GM23248 (cell line): ENCODE measurements at places on chromosomes 5 and 9. TPM values are rescaled to one million over a fixed set of nuclear protein-coding genes. Genes with fewer than 3 reads are reported as not detected.

DNA sequence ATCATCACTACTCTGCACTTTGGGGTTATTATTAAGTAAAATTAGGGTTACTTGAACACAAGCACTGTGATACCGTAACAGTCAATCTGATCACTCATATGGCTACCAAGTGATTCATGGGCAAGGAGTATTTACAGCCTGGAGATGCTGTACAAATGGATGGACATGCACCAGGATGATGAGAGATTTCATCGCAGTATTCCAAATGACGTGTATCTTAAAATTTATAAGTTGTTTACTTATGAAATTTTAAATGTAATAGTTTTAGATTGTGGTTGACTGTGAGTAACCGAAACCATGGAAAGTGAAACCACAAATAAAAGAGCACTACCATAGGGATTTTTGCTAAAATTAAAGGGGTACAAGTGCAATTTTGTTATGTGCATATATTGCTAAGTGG is 462.2 kb upstream of the PTGER4 start:
- DNase-seq = no peak
- H3K27me3 ChIP-seq = no peaks in the 10 kb centered on the region

DNA sequence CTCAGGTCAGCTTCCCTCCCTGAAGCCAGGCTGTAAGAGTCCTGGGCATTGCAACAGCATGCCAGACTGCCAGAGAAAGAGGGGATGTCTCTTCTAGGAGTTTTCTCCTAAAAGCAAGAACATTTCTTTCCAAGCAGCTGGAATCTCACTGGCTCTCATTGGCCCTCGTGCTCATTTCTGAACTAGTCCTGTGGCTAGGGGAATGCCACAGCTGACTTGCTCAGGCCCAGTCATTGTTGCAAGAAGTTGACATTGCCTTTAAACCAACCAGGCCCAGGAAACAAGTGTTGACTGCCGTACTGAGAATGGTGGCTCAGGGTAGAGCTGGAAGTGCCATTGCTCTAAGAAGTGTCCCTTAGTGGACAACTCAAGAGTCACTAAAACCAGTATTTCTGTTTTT is 15.0 kb upstream of the CEP120 start:
- no peak for DNase-seq
- no peaks in the 10 kb centered on the region for H3K36me3 ChIP-seq
- no peaks in the 10 kb centered on the region for H3K27me3 ChIP-seq
- no peak overlapping the region for H3K4me3 ChIP-seq

- H3K4me3 ChIP-seq = no peak overlapping the region
- peaks cover 46% of the 10 kb centered on the region for H3K27me3 ChIP-seq
- no peaks in the 10 kb centered on the region for H3K4me1 ChIP-seq
Measured at GRCh38 chr9:34576597-34577399, 12.7 kb downstream of the CNTFR start.

DNA sequence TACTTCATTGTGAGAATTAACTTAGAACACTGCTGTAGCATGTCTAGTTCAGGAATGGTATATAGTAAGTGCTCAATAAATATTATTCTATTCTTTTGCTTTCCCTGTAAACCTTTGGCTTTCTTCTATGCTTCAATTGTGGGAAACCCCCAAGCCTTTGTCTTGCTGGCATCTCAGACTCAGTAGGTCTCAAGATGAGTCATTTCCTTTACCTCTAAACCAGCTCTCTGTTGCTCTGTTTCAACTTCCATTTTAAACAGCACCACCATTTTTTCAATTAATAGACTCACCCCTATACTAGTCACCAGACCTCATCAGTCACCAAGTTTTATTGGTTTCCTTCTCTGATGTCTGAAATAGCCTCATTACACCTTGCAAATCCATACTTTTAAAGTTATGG is 43.5 kb downstream of the DMAC1 start:
- H3K27ac ChIP-seq = no peak overlapping the region
- DNase-seq = no peak
- H3K27me3 ChIP-seq = no peaks in the 10 kb centered on the region
- no peaks in the 10 kb centered on the region for H3K4me1 ChIP-seq
- H3K36me3 ChIP-seq = no peaks in the 10 kb centered on the region

The BTNL9 gene
- not detected in 2 replicates for polyA plus RNA-seq

- DNase-seq = no peak
- no peaks in the 10 kb centered on the region for H3K27me3 ChIP-seq
- no peak overlapping the region for H3K4me3 ChIP-seq
- no peaks in the 10 kb centered on the region for H3K36me3 ChIP-seq
- H3K4me1 ChIP-seq = no peaks in the 10 kb centered on the region
- H3K27ac ChIP-seq = no peak overlapping the region
Measured at GRCh38 chr5:33964132-33964700, 20.3 kb downstream of the SLC45A2 start.

The CCNO gene
- polyA plus RNA-seq = 1.7 and 1.9 TPM in 2 replicates

DNA sequence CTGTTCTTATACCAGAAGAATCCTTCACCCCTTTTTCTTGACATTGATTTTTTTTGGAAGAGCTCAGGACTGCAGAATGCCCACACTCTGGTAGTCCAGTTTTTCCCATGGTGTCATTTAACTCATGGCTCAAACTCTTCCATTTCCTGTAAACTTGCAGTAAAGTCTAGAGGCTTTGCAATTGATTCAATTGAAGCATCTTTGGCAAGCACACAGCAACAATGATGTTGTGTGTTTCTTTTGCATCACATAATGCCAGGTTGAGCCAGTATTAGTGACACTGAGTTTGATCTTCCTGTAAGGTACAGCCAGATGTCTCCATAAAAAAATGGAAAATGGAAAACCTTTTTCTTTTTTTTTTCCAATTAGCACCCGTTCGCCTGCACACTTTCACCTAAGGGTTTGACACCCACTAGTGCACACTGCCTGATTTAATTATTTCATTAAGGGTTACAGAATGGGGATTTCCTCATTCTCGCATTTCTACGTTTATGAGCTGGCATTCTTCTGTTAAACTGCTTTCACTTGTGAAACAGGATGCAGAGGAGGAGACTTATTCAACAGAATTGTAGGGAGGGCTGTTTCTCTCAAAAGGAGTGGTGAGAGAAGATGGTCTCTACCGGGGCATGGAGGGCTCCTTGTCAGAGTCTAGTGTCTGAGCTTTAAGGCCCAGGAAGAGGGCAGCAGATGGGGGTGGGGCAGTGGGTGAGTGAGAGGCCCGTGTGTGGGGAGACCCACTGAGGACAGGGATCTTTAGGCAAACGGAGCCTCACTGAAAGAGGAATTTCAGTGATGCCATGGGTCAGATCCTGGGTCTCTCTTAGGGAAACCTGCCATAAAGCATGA is 2.2 kb upstream of the S1PR3 start:
- H3K4me3 ChIP-seq = peak overlapping the region; percentile 18; the same call in 1 of the 2 replicates
- no peaks in the 10 kb centered on the region for H3K36me3 ChIP-seq
- H3K27me3 ChIP-seq = no peaks in the 10 kb centered on the region

The ANKRD55 gene
- not detected in 2 replicates for polyA plus RNA-seq

DNA sequence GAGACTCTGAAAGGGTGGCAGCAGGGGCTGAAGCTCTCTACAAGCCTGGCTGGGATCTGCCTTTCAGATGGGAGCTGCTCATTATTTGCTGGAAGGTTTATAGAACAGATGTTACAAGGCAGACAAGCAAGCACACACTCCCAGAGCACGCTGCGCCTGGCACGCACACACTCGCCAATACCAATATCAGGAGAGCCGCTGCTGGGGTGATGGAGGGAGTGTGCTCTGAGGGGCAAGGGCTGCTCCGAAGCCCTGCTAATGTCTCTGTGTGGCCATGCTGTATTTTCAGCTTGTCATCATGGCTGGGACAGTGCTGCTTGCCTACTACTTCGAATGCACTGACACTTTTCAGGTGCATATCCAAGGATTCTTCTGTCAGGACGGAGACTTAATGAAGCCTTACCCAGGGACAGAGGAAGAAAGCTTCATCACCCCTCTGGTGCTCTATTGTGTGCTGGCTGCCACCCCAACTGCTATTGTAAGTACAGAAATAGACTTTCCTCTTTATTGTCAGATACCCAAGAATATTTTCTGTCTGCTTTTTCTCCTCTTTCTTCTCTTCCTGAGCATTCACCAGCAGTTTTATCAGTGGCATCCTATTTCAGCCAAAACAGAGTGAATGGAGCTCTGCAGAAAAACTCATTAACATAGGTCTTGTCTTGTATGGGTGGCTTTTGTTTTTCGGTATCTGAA is 115.1 kb downstream of the BAAT start:
- DNase-seq = no peak
- H3K4me1 ChIP-seq = no peaks in the 10 kb centered on the region
- no peak overlapping the region for H3K4me3 ChIP-seq
- H3K27ac ChIP-seq = no peak overlapping the region

GRCh38 chr5:128494516-128494915 is 43.5 kb downstream of the FBN2 start:
- no peak overlapping the region for H3K4me3 ChIP-seq
- no peaks in the 10 kb centered on the region for H3K4me1 ChIP-seq
- no peak overlapping the region for H3K27ac ChIP-seq

DNA sequence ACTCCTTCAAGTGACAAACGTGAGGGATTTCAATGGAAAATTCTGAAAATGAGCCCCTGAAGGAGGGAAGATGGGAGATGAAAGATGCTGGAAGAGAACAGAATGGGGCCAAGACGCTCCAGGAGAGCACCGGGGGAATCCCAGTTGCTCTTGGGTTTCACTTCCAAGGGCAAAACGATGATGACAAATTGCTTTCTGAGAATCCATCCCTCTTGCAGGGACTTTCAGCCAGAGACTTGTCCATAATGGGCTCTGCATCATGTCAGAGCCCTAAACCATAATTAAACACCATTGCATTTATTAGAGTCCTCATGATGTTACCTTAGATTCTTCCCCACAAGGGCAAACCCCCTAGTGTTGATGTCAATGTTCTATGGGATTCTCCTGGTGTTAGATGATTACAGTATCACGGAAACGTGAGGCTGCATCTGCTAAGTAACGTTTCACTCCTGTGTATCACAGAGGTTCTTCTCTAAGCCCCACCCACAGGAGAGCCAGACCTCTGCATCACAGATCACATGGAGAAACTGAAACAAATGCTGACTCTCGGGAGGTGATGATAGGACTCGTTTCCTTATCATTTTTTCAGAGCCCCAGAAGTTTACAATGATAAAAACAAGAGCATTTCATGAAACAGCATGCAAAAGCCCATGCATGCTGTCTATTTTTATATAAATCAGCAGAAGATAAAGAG is 114.4 kb downstream of the TENT4A start:
- no peak overlapping the region for H3K27ac ChIP-seq
- H3K4me1 ChIP-seq = peaks cover 4% of the 10 kb centered on the region; the same call in 1 of the 2 replicates
- peaks cover 18% of the 10 kb centered on the region; the same call in 1 of the 2 replicates for H3K27me3 ChIP-seq
- DNase-seq = no peak

GRCh38 chr5:81761270-81761669 is 10.4 kb upstream of the SSBP2 start:
- no peak overlapping the region for H3K4me3 ChIP-seq
- no peak for DNase-seq
- H3K4me1 ChIP-seq = peaks cover under 1% of the 10 kb centered on the region
- no peaks in the 10 kb centered on the region for H3K36me3 ChIP-seq
- H3K27ac ChIP-seq = no peak overlapping the region

- peaks cover 52% of the 10 kb centered on the region for H3K36me3 ChIP-seq
- H3K4me3 ChIP-seq = peak overlapping the region; percentile 96
Measured at GRCh38 chr9:101399643-101399970, 956 bp downstream of the ZNF189 start.

The PHYHD1 gene
- polyA plus RNA-seq = 7.4 and 8.6 TPM in 2 replicates

DNA sequence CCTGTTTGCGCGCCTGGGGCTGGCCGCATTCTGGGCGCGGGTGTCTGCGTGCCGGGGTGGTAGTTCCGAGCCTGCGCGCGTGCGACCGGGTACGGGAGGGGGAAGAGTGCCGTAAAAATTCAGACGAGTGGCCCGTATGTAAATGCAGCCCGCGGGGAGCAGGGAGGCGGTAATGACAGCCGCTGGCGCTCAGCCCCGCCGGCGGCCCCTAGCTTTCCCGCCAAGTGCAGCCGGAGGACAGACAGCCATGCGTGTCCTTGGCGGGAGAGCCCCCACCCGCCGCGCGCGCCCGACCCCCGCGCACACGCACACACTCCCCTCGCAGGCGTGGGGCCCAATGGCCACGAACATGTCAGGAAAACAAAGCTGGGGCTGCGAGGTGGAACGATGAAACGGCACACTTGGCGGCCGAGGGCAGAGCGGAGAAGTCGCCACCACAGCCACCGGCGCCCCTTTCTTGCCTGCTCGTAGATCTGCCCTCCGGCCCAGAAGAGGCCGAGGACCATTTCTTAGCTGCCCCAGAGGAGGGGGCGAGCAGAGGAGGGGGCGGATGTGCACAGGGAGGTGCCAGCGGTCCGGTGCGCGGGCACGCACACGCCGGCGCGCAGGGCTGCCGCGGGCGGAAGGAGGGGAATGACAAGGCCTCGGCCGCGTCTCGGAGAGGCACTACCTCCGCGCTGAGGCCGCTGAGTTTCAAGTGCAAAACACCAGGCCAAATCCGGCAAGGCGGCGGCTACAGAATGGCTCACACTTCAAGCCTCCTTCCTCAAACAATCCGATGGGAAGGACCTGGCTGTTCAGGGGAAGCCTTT is 208.4 kb downstream of the MEF2C start:
- H3K4me1 ChIP-seq = no peaks in the 10 kb centered on the region
- no peaks in the 10 kb centered on the region for H3K36me3 ChIP-seq
- no peak overlapping the region for H3K27ac ChIP-seq
- peaks cover 96% of the 10 kb centered on the region for H3K27me3 ChIP-seq

DNA sequence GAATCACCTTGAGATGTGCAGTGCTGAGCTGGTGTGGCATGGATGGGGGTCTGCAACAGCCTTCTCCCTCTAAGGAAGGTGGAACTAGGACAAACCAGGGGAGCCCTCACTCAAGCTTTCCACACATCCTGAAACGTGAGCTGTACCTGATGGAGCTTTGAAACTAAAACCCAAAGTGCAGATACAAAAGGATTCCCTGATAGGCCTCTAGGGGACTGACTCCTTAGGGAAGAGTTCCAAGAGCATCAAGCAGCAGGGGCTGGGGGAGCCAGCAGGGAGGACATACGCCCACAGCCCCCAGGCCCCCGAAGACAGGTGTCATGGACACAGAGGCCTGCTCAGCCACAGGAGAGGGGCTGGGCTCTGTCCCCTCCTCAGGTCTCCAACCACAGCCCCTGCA is 17.7 kb downstream of the ARHGEF37 start:
- no peak overlapping the region for H3K4me3 ChIP-seq
- H3K36me3 ChIP-seq = no peaks in the 10 kb centered on the region
- no peaks in the 10 kb centered on the region for H3K27me3 ChIP-seq
- no peak overlapping the region for H3K27ac ChIP-seq
- no peaks in the 10 kb centered on the region for H3K4me1 ChIP-seq
- no peak for DNase-seq

GRCh38 chr5:50843091-50843490 is 176.7 kb downstream of the PARP8 start:
- H3K27ac ChIP-seq = no peak overlapping the region
- no peaks in the 10 kb centered on the region for H3K27me3 ChIP-seq
- H3K4me1 ChIP-seq = no peaks in the 10 kb centered on the region
- H3K36me3 ChIP-seq = no peaks in the 10 kb centered on the region

GRCh38 chr5:80341016-80341775 is 21.4 kb downstream of the SPZ1 start:
- H3K27ac ChIP-seq = no peak overlapping the region
- DNase-seq = no peak
- no peaks in the 10 kb centered on the region for H3K36me3 ChIP-seq
- no peak overlapping the region for H3K4me3 ChIP-seq
- H3K4me1 ChIP-seq = no peaks in the 10 kb centered on the region
- H3K27me3 ChIP-seq = 0 out of 2 replicates have a peak, but pooled peaks cover 3% of the 10 kb centered on the region

GRCh38 chr9:90274725-90275124 is 367.9 kb downstream of the DIRAS2 start:
- H3K27me3 ChIP-seq = no peaks in the 10 kb centered on the region
- H3K4me3 ChIP-seq = no peak overlapping the region
- DNase-seq = no peak
- no peaks in the 10 kb centered on the region for H3K4me1 ChIP-seq
- H3K27ac ChIP-seq = no peak overlapping the region

The PCDHGA6 gene
- 2.1 and 2.6 TPM in 2 replicates for polyA plus RNA-seq

GRCh38 chr9:91991721-91992341 is 41.8 kb upstream of the ROR2 start:
- H3K4me1 ChIP-seq = peaks cover 4% of the 10 kb centered on the region; the same call in 1 of the 2 replicates
- H3K27ac ChIP-seq = peak overlapping the region; percentile 79
- no peaks in the 10 kb centered on the region for H3K36me3 ChIP-seq
- DNase-seq = peak; percentile 60

The IFNA14 gene
- not detected in 2 replicates for polyA plus RNA-seq

The ARID3C gene
- not detected in 2 replicates for polyA plus RNA-seq

The SHB gene
- 3.9 and 4.4 TPM in 2 replicates for polyA plus RNA-seq
